ENCODE measurements at places on chromosomes 1 and 21.
A peak's percentile ranks its signal among the peaks of the same experiment; 100 is the strongest.

DNA sequence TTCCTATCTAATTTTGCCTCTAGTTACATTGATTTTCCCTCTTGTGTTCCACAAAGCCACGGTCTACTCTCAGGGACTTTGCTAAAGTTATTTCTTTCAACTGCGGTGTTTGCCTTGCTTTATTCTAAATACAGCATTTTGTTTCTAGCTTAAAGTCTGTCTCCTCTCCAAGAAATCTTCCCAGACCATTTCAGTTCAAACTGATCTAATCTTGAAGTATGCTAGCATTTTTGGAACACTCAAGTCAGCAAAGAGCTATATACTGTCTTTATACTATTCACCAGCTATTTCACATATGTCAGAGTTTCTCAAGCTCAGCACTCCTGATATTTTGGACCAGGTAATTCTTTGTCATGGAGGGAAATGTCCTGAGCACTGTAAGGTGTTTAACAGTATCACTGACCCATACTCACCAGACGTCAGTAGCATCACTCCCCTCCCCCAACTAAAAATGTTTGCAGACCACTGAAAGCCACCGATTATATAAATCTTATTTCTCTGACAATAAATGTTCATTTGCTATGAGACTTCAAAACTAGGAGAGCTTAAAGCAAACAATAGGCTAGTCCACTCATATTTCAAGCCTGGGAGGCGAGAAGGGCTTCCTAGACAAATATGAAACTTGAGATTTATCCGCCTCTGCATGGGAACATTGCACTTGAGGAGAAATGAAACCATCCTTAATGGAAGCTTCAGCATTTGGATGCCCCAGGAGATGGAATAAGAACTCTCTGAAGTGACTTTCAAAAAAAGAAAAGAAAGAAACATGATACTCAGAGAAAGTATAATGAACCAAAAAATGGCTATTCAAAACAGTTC lies 81.1 kb downstream of the KIAA0319L start:
- no peak for DNase-seq

GRCh38 chr1:60831780-60832179 lies 250.6 kb upstream of the NFIA start:
- no peak for DNase-seq

- DNase-seq: peak; percentile 99
Observed at GRCh38 chr1:44674113-44675000, at the start of the genes ARMH1 and TMEM53. Gene ARMH1, plus strand, starts transcription at chr1:44674714. Its CDS starts 14,984 bp downstream, at chr1:44689698. Gene TMEM53, minus strand, starts transcription at chr1:44674481. Its CDS starts 90 bp downstream, at chr1:44674391.

- DNase-seq: no peak
Observed at GRCh38 chr1:212503714-212504113, 71.0 kb downstream of the NENF start.

- no peak for DNase-seq
Observed at GRCh38 chr1:44890007-44890406, 47.0 kb upstream of the PTCH2 start.

DNA sequence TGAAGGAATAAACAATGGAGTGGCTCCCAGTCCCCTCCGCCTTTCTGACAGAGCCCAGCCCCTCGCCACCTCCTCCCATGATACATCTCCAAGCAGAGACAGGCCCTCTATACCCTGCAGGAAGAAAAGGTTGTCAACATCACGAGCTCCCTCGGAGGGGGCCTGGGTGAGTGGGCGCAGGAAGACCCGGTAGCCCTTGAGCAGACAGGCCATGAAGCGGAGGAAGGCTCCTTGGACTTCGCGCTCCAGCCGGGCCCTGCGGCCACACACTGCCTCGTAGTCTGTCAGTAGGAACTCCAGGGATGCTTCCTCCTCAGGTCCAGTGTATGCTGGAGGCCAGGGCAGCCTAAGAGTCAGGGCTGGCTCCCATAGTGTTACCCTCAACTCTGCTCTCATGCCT lies 7.0 kb downstream of the DENND4B start:
- no peak for DNase-seq

DNA sequence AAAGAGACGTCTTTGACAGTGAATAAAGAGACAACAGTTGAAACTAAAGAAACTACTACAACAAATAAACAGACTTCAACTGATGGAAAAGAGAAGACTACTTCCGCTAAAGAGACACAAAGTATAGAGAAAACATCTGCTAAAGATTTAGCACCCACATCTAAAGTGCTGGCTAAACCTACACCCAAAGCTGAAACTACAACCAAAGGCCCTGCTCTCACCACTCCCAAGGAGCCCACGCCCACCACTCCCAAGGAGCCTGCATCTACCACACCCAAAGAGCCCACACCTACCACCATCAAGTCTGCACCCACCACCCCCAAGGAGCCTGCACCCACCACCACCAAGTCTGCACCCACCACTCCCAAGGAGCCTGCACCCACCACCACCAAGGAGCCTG lies 68.5 kb downstream of the TPR start:
- DNase-seq: no peak

DNA sequence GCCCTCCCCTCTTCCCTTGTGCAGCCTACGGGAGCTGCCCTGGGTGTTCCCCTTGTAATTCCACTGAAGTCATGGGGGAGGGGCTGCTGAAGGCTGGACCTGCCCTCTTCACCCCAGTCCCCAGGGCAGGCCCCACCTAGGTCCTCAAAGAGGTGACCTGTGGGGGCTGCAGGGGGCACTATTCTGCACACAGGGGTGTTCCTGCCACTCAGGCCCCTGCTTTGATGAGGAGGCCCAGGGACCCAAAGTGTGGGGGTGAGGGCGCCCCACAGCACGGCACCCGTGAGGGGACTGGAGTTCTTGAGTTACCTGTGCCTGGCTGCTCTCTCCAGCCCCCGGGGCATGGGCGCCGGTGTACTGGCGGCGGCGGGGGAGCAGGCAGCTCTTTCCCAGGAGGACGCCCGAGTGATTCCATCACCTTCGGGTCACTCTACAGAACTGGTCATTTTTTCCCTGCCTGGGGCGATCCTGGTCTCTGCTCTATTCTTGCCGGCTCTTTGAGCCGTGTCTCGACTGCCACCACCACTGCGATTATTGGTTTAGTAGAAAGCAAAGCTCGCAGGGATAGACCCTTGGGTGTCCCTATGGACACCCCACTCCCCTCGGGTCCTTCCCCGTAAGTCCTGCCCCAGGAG lies 6.9 kb upstream of the PRDM16 start:
- no peak for DNase-seq

DNA sequence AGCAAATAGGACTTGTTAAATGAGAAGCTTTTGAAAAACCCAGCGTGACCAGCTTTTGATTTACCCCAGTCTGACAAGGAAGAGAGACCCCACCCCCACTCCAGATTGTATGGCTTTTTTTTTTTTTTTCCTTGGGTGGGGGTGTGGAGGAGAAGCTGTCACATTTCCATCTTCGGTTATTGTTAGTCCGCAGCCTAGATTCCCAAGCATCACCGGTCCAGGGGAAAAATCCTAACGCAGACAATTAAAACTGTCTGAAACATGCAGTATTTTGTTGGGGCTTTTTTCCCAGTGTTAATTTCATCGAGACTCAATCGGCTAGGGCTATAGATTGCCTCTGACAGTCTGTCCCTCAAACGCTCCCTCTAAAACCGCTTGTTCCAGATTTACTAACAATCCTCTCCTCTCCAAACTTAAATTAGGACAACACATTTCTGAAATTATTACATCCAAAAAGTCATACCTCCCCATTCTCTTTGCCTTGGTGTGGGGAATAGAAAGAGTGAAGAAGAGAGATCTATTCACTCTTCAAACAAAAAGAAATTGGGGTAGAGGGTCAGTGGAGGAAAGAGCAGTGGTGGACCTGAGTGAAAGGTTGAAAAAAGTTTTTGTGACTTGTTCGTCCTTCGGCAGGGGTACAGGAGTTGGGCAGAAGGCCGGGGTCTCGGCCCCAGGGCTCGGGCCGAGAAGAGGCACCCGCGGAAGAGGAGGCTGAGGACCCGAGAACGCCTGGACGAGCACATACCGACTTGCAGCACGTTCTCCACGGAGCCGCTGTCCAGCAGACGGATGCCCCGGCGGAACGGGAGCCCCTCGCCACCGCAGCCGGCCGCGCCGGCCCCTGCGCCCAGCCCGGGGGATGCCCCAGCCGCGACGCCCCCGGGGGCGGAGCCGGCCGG lies 1.1 kb downstream of the ZSWIM5 start:
- DNase-seq: no peak

DNA sequence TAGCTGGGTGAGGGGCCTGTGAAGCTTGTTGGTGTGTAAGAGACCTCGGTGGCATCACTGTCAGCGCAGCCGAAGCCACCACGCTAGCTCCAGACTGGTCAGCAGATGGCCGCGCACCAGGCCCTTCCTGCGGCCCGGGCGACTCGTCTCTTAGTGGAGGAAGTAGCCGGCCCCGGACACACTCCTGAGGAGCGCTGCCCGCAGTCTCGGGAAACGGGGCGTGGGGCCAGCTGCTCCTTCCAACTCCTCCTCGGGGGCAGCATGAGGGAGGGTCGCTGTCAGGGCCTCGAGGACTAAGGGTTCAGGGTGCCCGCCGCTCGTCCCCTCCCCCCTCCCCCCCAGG lies 20.4 kb downstream of the H3-3A start:
- peak; percentile 63 for DNase-seq

GRCh38 chr1:211944733-211945500 lies 90.4 kb downstream of the INTS7 start:
- DNase-seq: no peak

- DNase-seq: no peak
Observed at GRCh38 chr1:244318078-244318477, 133.6 kb downstream of the ADSS2 start.
